ENCODE measurements at places on chromosomes 11 and 22. TPM values are rescaled to one million over a fixed set of nuclear protein-coding genes. Genes with fewer than 3 reads are reported as not detected.

Gene KDM4D
- 0.82 TPM for total RNA-seq

Gene NCF4
- 4.3 TPM for total RNA-seq

Gene PLAAT4
- total RNA-seq: 6.9 TPM

Gene PRCP
- 11.7 TPM for total RNA-seq

Gene SCGB1D2
- total RNA-seq: 0.67 TPM

Gene OR5B21
- not detected for total RNA-seq

Gene CDC42EP1
- 13.8 TPM for total RNA-seq

Gene TMEM126A
- total RNA-seq: 37.6 TPM

Gene FAM180B
- 0.15 TPM for total RNA-seq

Gene MMP1
- total RNA-seq: not detected

Gene GAB4
- not detected for total RNA-seq

Gene MS4A7
- 5.0 TPM for total RNA-seq

Gene SMARCB1
- total RNA-seq: 59.2 TPM

Gene ZNF215
- 0.36 TPM for total RNA-seq

Gene C11orf91
- total RNA-seq: 0.87 TPM

Gene OR10A6
- total RNA-seq: not detected

Gene MPZL3
- total RNA-seq: 0.32 TPM

Gene APOBEC3F
- total RNA-seq: 0.57 TPM

Gene C22orf42
- not detected for total RNA-seq

Gene BTG4
- total RNA-seq: not detected

Gene ELFN2
- total RNA-seq: not detected

Gene SMPD1
- 57.4 TPM for total RNA-seq

Gene CHADL
- total RNA-seq: 0.32 TPM

Gene OTOG
- total RNA-seq: not detected

Gene TRPC6
- 1.1 TPM for total RNA-seq

Gene OR4A16
- total RNA-seq: not detected

Gene DLG2
- 3.8 TPM for total RNA-seq

Gene MMP13
- not detected for total RNA-seq
